ENCODE measurements at places on chromosomes 7 and 10.
A peak's percentile ranks its signal among the peaks of the same experiment; 100 is the strongest.

- DNase-seq: no peak
Observed at GRCh38 chr10:44030132-44030531, 354.8 kb downstream of the CXCL12 start.

- DNase-seq: no peak
Observed at GRCh38 chr10:78726171-78726570, 342.6 kb upstream of the ZMIZ1 start.

DNA sequence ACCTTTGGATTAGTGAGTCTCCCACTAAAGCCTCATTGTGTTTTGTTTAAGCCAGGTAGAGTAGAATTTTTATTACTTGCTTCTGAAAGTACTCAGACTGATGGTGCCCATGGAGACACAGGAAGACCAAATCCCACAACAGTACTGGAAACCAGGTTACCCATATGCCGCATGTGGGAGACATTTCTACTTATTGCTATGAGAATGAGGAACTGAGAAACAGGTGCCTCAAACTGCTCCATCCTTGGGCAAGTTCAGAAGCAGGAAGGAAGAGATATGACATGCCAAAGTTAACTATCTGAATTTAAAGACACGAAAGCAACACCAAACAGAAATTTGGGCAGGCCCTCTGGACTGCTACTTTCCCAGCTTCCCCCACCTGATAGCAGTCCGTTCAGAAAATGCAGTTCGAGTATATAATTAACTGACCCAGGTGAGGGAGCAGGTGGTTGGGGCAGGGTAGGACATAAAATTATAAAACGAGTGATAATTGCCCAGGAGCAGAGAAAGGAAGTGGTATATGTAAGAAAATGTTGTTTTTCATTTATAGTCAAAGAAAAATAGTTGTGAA lies 382.3 kb upstream of the MTPN start:
- DNase-seq: no peak

- no peak for DNase-seq
Observed at GRCh38 chr7:104926601-104927041, 87.4 kb upstream of the KMT2E start.

DNA sequence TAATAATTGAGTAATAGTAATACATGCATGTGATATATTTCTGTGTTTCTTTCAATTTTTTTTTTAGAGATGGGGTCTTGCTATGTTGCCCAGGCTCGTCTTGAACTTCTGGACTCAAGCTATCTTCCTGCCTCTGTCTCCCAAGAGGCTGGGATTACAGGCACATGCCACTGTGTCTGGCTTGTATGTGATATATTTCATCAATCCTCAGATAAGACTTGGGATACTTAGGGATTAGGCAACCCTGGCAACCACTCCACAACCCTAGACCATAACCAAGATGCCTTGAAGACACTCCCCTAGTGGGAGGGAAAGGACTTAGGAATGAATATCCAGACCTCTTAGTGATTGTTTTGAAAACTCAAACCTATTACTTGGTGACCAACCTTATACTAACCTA lies 154.8 kb downstream of the CCDC3 start:
- peak; percentile 72 for DNase-seq

DNA sequence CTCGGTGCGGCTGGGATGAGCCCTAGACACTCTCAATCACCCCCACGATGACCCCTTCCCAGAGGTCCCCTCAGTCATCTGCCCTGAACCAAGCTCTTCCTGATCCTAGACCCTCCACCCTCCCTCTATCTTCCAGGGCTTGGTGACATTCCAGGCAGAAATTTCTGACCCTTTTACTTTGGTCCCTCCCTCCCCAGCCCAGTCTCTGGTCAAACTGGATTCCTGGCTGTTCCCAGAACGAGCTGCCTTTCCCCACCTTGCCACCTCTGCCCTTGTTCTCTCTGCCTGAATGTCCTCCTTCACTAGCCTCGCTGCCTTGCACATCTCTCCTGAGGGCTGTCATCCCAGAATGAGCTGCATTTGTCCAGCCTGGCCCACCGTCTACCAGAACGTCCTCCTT lies 1.3 kb upstream of the CLDN4 start:
- no peak for DNase-seq

Data from tibial artery (tissue), 4 donors.